Bone marrow (tissue), 2 donors: ENCODE measurements at places on chromosomes 6 and 20.

DNA sequence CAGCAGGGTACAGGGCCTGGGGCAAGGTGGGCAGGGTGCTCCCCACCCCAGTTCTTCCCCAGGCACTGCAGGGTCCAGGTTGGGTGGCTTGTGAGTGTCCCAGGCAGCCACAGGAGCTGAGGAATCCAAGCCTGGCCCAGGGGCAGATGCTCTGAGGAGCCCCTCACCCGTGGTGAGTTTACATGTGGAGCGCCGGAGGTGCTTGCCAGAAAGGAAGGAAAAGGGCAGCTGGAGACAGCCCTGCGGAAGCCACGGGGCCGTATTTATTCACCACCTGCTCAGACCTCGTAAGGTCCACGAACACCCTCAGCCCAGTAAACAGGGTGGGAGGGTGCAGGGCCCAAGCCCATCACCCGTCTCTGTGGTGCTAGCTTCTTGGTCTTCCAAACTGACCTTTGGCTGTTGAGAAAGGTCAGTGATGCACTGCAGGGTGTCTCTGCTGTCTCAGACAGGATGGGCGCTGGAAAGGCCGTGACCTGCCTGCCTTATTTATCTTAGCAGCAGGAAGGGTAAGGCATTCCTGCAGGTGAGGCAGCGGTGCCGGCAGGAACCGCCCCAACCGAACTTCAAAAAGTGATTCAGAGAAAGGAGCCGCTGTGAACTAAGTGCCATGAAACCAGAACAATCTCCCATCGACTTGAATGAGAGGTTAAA, 4.0 kb upstream of the FRMD1 start:
- no peak for DNase-seq

DNA sequence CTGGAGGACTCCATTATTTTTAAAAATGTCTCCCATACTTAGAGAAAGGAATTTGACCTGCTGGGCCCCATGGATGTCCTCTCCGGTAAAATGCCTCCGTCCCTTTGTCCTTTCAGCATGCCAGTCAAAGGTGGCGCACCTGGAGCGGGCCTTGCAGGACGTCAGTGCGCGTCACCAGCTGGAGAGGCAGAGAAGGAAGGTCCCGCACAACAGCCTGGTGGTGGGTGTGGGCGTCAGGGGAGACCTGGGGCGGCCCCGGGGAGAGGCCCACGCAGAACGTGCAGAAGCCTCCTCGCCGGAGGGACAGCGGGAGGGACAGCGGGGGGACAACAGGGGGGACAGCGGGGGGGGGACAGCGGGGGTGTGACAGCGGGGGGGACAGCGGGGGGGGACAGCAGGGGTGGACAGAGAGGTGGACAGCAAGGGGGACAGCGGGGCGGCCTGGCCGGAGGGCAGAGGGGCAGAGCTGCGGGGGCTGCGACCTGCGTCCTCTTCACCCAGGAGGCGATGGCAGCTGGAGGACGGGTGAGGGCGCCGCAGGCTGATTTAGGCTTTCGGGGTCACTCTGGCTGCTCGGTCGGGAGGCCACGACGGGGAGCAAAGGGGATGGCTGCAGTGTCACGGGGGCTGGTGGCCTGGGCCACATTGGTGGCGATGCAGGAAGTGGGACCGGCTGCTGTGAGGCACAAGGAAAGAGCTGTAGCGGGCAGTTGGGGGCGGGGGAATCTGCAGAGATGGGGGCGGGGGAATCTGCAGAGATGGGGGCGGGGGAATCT, 859 bp upstream of the KIF25 start:
- no peak for DNase-seq

GRCh38 chr6:150237626-150238025, 94.8 kb downstream of the PPP1R14C start:
- no peak for DNase-seq

DNA sequence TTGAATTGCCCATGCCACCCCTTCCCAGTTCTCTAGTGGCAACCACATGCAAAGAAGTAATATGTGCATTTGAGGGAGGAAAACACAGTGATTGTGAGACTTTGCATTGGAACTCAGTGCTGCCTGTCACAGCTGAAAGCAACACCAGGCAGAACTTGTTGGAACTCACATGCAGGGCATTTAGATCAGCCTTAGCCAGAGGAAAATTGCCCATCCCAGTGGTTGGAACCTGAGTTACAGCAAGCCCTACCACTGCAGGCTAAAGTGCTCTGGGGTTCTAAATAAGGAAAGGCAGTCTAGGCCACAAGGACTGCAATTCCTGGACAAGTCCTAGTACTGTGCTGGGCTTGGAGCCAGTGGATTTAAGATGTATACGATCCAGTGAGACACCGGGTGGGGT, 245.3 kb upstream of the UFL1 start:
- no peak for DNase-seq

GRCh38 chr20:45467861-45468260, 1.7 kb upstream of the WFDC2 start:
- no peak for DNase-seq

DNA sequence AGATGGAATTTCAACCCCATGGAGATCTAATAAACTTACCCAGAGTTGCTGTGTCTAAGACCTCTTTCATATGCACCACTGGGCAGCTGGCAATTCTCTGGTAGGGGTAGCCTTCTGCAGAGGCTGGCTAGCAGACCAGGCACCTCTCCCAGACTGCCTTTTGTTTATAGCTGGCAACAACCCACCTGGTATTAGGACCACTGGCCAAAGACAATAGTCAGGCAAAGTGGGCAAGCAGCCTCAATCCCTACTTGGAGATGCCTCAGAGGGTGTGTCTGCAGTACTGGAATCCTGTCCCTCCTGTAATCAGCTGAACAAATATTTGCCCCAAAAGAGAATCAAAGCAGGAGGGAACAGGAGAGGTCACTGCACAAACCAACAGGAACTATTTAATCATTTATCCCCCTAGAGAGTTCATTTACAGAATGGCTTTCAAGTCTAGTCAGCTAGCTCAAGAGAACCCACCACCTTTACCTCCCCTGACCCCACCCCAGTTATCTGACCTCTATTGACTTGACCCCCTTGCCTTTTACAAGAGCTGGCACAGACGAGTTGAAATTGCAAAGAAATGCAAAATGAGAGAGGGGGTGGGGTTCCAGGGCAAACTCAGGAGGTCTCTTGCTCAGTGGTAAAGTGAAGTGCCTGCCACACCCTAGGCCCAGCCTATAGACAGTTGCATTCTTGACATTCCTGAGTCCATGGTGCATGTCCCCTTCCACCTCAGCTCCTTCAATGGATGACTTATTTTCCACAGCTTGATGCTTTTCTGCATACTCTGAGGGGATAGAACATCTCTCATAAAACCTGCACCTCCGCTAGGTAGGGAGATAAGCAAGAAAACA, 2.8 kb downstream of the BCL2L1 start:
- no peak for DNase-seq

DNA sequence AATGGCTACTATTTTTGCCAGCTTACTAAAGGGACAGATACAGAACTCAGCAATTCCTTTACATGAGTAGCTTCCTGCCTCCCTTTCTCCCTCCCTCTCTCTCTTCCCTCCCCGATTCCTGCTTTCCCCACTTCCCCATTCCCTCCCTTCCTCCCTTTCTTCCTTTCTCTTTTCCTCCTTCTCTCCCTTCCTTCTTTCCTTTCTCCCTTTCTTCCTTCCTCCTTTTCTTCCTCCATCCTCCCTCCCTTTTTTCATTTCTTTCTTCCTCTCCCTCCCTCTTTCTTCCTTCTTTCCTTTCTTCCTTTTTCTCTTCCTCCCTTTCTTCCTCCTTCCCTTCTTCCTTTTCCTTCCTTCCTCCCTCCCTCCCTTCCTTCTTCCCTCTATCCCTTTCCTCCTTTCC, 178.1 kb downstream of the RNF144B start:
- no peak for DNase-seq

GRCh38 chr6:83615025-83615999, 93.6 kb downstream of the SNAP91 start:
- no peak for DNase-seq

DNA sequence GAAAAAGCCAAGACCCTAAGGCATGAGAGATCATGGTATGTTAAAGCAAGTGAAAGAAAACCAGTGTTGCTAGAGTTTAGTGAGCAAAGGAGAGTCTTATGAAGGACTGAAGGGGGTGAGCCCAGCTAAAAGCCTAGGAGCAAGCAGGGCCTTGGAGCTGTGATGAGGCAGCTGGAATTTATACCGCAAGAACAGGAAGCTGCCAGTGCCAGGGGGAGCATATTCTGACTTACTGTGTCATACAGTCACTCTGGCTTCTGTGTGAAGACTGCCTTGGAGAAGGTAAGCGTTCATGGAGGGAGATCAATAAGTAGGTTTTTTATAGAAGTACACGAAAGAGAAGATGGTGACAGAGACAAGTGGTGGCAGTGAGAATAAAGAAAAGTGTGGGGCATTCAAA, 308.9 kb upstream of the THEMIS start:
- DNase-seq = no peak

DNA sequence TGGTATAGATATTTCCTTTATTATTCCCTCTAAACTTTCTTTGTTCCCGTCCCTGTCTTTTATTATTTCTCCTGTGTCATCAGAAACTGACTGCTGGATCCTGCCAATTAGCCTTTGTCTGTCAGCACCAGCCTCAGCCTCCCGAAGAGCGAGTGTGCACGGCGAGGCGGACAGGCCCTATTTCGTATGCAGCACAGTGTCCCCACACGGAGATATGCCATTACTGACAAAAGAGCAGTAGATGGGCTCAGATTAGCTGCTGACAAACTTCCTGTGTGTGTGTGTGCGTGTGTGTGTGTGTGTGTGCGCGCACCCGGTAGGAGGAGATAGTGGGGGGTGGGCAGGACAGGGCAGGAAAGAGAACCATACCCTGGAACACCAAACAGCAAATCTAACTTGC, 99.5 kb upstream of the ZFP64 start:
- DNase-seq = no peak

GRCh38 chr6:115610696-115611095, 450.0 kb downstream of the FRK start:
- DNase-seq = no peak

GRCh38 chr20:62704341-62704948, 4.2 kb upstream of the NTSR1 start:
- no peak for DNase-seq

DNA sequence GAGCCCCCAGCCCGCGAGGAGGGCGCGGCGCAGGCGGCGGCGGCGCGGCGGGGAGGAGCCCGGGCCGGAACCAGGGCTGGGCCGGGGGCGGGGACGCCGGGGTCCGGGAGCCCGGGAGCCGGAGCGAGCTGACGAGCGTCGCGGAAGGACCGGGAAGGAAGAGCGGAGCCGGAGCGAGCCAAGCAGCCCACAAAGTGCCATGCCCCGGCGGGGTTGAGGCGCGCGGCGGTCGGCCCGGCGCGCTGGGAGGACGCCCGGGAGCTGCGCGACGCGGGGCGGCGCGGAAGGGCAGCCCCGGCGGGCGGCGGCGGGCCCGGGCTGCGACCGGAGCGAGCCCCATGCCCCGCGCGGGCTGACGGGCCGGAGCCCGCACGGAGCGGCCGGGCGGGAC, 289 bp downstream of the FOXP4 start:
- DNase-seq = no peak

DNA sequence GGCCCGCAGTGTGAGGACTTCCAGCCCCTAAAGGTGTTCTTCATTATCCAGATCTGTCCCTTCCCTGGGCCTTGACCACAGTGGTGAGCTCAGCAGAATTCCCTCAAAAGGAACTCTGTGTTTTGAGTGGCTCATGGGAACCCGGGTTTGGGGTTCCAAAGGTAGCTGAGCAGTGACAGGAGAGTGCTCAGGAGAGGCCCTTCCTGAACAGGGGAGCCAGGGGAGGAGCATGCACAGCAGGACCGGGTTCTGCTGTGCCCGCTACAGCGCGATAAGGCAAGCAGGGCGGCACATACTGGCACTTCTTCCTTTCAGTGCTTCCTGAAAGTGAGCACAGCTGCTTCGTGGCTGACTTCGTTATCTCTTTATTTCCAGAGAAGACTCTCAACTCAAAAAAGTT, 88.3 kb downstream of the SSR1 start:
- no peak for DNase-seq

DNA sequence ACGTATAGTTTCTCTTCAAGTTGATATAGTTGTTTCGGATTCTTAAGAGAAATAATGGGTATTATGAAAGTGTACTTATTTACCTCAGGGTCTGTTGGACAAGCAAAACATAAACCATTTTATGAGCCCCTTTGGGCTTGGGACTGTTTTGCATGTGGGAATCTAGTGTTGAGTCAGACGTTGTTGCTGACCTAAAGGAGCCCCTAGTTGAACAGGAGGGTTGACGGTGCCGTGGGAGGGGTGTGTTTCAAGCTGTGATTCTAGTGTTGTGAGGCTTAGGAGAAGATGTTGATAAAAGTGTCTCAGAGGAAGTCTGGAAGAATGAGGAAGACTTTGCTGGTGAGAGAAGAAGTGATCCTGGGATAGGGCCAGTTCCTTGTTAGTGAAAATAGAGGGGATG, 140.0 kb downstream of the ARID1B start:
- no peak for DNase-seq

DNA sequence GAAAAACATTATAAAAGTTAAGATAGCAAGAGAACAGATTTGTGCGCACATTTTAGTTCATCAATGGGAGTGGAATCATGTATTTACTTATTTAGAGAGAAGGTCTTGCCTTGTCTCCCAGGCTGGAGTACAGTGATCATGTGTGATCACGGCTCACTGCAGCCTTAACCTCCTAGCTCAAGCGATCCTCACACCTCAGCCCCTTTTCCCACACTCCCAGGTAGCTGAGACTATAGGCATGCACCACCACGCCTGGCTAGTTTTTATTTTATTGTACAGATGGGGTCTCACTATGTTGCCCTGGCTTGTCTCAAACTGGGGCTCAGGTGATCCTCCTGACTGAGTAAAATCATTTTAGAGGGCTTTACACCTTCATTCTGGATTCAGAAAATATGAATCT, 72.3 kb upstream of the ADGRF1 start:
- DNase-seq = no peak

- DNase-seq = no peak
Observed at GRCh38 chr6:35428421-35429149, 23.6 kb upstream of the FANCE start.

GRCh38 chr6:62192593-62192992, 93.4 kb downstream of the KHDRBS2 start:
- no peak for DNase-seq

- no peak for DNase-seq
Observed at GRCh38 chr6:131231891-131232290, 96.6 kb downstream of the AKAP7 start.

GRCh38 chr20:44450281-44450889, 25.3 kb upstream of the TTPAL start:
- DNase-seq = no peak

GRCh38 chr20:39789411-39789810, 827.3 kb downstream of the DHX35 start:
- no peak for DNase-seq

- DNase-seq = peak; percentile 13
Observed at GRCh38 chr6:6351511-6352025, 31.1 kb upstream of the F13A1 start.

GRCh38 chr6:32092760-32093497, 16.2 kb downstream of the TNXB start:
- no peak for DNase-seq

- DNase-seq = no peak
Observed at GRCh38 chr6:20876036-20876435, 341.8 kb downstream of the CDKAL1 start.

GRCh38 chr20:5153612-5154542, 27.1 kb downstream of the CDS2 start:
- no peak for DNase-seq
